ENCODE measurements at places on chromosomes 4 and X. TPM values are rescaled to one million over a fixed set of nuclear protein-coding genes. Genes with fewer than 3 reads are reported as not detected.

The AR gene
- total RNA-seq = 6.6 TPM

The TCEANC gene
- 1.4 TPM for total RNA-seq

The POU3F4 gene
- not detected for total RNA-seq

The SERPINA7 gene
- not detected for total RNA-seq

The SPATA18 gene
- 14.6 TPM for total RNA-seq

The NRK gene
- total RNA-seq = 5.3 TPM

The CCDC149 gene
- 10.8 TPM for total RNA-seq

The EMCN gene
- total RNA-seq = 94.7 TPM

The NR3C2 gene
- total RNA-seq = 20.1 TPM

The ACOT9 gene
- total RNA-seq = 185 TPM

Measured in thoracic aorta endothelial cell (primary cell).